Stimulated activated CD8-positive, alpha-beta memory T cell treated with anti-CD3 and anti-CD28 coated beads, Interleukin-12 subunit alpha, Interleukin-12 subunit beta, amount 100 ng/mL, for 1 hour (primary cell): ENCODE measurements at places on chromosomes 7 and 10.

DNA sequence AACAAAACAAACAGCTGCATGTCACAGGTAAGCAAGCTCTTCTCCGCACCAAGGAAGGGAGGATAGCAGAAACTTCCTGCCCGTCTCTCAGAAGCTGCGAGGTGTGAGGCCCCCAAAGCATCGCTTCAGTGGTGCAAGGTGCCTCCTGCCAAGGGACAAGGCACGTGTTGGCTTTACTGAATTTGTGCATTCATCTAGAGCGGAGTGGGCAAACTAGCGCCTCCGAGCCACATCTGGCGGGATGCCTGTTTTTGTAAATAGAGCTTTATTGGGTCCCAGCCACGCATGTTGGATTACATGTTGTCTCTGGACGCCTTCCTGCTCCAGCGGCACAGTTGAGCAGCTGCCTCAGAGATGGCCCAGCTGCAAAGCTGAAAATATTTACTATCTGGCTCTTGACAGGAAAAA, 27.7 kb downstream of the PHYH start:
- DNase-seq: no peak

- DNase-seq: no peak
Observed at GRCh38 chr10:88920198-88920597, 32.4 kb downstream of the ACTA2 start.

- DNase-seq: no peak
Observed at GRCh38 chr7:74093671-74094223, 10.1 kb downstream of the LIMK1 start.

- no peak for DNase-seq
Observed at GRCh38 chr7:12712236-12712635, 24.8 kb downstream of the ARL4A start.

DNA sequence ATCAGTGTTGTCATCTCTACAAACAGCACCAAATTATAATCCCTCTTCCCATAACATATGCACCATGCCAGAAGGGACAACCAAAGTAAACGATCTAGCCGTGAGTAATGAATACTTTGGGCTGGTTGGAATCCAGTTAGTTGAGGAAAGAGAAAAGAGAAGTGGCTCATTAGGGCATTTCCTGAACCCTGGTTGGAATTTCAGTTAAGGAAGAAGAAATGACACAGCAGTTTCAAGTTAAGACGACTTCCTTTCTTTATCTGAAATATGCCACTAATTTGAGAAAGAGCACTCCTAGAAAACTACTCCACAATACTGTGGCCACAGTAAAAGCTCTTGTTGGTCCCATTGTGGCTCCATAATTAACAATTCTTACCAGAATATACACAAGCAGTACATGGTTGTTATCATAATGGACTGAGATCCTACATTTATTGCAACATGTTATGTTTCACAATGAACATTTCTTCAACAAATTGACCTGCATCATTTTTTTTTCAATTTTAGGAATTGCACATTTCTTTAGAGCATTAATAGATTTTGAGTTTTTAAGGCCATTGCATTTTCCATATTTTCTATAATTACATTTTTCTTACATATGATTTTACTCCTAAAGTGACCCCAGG, at the start of gene TFEC:
TSS of gene TFEC (minus strand) at position 113 of the 626 bp plus-strand sequence. CDS start 46,322 bp downstream, outside the sequence.
- DNase-seq: no peak
